Glomerular endothelial cell (primary cell): ENCODE measurements at places on chromosomes 12 and 14. TPM values are rescaled to one million over a fixed set of nuclear protein-coding genes. Genes with fewer than 3 reads are reported as not detected.

DNA sequence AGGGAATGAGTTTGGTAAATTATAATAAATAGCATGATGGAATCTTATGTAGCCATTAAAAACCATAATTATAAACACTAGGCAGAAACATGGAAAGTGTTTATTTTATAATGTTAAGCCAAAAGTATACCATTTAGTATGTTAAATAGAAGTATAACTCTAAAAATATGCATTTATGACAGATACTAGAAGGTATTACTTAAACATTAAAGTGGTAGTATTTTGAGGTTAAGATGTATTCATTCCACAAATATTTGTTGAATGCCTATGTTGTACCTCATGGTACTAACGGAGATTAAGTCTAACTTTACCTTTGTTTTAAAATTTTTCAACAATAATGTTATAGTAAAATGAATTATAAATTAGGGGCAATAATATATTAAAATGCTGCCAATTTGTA lies 24.1 kb downstream of the TTC8 start:
- no peak for DNase-seq

The NDRG2 gene
- 2.6 and 3.1 TPM in 2 replicates for total RNA-seq

The RASAL1 gene
- not detected in 2 replicates for total RNA-seq

The DCN gene
- 5.6 and 16.2 TPM in 2 replicates for total RNA-seq

The NTF3 gene
- total RNA-seq: 0.39 TPM in 1 of 2 replicates, not detected in the other

The LRRC10 gene
- total RNA-seq: not detected in 2 replicates

GRCh38 chr14:61113561-61114225 lies 132.6 kb downstream of the SLC38A6 start:
- no peak for DNase-seq

- DNase-seq: no peak
Observed at GRCh38 chr14:71139294-71139946, 232.2 kb downstream of the PCNX1 start.

DNA sequence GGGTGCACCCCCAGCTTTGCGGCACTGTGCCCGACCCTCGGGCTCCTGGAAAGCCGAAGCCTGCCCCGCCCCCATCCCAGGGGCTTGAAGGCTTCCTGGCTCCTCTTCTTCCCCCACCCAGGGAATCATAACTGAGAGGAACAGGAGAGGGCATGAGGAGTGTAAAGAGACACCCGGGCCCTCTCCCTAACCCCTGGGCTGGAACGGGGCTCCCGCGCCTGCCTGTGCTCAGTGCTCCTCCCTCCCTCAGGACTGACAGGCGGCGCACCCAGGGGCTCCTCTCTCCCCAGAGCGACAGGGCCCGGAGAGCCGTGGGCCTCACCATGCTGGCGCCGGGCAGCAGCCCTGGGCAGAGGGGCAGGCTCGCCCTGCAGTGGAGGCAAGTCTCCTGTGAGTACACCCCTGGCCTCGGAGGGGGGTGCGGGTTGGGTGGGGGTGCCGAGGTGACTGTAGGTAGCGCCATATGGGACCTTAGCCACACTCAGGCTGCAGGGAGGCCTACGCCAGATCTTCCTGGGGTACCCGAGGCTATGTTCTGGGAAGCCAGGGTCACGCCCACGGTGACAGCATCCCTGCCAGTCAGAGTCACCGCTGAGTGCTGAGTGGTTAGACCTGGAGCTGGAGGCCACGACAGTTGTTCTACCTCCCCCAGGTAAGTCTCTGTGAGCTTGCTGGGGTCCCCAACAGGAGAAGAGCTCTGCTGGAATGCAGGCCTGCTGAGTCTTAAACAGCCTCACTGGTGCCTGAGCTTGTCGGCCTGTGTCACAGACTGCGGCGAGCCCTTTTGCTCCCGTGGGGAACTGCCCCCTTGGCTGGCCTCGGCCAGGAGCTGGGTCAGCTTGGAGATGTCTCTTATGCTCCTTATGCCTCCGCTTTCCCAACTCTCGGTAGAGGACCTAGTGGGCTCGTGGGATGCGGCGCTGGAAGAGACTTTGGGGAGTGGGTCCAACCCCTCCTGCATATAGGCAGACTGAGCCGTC lies 7.8 kb downstream of the LRTM2 start:
- no peak for DNase-seq

GRCh38 chr12:65715961-65716360 lies 108.3 kb upstream of the HMGA2 start:
- no peak for DNase-seq

GRCh38 chr12:45416126-45416525 lies 200.2 kb downstream of the ANO6 start:
- no peak for DNase-seq

- no peak for DNase-seq
Observed at GRCh38 chr12:83664650-83665049, 977.9 kb downstream of the TMTC2 start.

The PNN gene
- 17.0 and 28.9 TPM in 2 replicates for total RNA-seq

GRCh38 chr12:2826721-2827515 lies 7.9 kb downstream of the NRIP2 start:
- no peak for DNase-seq

The CDC42BPB gene
- 130 and 191 TPM in 2 replicates for total RNA-seq

- no peak for DNase-seq
Observed at GRCh38 chr14:59358784-59359183, 106.4 kb downstream of the GPR135 start.

DNA sequence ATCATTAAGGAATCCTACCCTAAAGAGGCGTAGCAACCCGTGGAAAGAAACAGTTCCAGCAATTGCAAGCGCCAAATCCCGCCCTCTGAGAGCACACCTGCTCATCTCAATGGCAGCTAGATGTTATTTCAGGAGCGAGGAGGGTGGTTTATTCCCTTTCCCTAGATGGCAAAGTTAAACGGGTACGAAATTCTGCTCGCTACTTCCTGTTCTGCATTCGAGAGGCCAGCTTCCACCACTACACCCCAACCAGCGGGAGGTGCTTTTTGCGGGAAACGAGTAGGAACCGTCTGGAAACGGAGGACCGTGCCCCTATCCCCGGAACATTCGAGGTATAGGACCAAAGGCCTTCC lies 536 bp downstream of the VPS29 start:
- no peak for DNase-seq

GRCh38 chr12:14913381-14913781 lies 25.0 kb downstream of the ERP27 start:
- no peak for DNase-seq

DNA sequence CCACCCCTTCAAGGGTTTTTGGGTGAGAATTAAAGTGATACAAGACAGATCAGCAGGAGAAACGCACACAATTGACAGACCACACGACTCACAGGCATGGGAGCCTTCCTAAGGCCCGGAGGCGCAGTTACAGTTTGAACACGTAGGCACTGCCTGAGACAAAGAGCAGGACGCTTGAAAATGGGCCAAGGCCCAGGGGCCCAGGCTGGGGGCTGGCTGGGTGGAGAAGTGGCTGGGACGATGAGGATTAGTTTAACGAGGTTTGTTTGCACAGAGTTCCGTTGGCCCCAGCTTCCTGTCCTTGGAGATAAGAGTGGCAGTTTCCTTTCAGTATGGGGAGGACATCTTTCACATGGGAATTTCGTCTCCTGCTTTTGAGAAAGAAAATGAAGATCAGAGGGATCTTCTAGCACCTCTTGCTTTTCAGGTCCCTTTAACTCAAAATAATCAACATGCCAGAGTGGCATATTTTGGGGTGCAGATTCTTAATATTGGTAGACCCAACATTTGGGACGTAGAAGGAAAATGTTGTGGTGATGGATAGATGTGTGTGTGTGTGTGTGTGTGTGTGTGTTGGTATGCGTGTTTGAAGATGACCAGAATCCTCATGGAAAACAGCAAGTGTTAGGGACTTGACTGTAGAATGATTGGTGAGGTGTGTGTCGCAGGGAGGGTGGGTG lies 44.6 kb downstream of the DLK1 start:
- DNase-seq: no peak

GRCh38 chr14:61337893-61338292 lies 16.5 kb downstream of the PRKCH start:
- no peak for DNase-seq

The PPM1H gene
- total RNA-seq: 4.1 and 7.2 TPM in 2 replicates

DNA sequence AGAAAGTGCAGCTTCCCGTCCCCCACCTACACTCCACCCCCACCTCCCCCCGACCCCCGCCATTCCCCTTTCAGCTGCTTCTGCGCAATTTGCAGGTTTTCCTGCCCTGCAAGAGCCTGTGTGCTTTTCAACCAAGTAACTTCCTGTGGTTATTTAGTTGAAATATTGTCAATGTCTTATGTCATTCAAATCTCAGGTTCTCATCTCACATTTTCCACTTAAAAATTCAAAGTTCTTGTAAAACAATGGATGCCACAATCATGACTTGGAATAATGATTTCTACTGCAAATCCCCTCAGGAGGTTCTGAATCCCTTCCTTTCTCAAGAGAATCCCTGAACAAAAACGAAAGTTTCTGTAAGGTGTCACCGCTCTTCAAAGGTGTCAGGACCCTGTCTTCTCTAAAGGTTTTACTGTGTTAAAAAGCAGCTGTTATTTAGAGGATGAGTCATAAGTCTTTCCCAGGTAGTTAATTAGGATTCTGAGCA lies 31.6 kb downstream of the WBP11 start:
- DNase-seq: no peak

GRCh38 chr14:22555384-22556011 lies 33.5 kb downstream of the DAD1 start:
- no peak for DNase-seq

DNA sequence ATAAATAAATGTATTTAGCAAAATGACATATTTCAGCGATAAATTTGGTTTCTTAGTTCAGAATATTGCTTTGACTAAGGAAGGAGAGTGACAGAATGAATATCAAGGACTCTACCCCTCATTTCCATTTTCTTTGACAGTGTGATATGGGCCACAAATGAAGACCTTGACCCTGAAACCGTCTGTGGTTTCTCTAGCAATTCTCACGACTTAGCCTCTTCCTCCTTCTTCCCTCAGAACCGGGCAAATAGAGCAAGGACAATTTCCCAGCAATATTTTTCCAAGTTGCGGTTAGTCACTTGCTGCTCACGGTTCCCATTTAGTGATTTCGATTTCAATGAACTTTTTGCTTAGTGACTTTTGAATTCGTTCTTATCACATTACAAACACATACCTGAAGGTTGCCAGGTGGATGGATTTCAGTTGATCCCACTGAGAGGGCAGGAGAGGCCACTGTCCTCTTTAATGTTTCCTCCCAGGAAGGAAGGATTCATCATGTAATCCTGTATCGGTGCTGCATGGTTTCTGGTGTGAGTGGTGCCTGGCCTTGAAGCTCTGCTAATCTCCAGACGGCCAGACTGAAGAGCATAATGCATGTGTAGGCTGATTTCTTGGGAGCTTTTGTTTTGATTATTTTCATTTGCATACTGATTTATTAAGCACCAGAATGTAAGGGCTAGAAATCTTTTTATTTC lies 77.6 kb downstream of the CHST11 start:
- no peak for DNase-seq

DNA sequence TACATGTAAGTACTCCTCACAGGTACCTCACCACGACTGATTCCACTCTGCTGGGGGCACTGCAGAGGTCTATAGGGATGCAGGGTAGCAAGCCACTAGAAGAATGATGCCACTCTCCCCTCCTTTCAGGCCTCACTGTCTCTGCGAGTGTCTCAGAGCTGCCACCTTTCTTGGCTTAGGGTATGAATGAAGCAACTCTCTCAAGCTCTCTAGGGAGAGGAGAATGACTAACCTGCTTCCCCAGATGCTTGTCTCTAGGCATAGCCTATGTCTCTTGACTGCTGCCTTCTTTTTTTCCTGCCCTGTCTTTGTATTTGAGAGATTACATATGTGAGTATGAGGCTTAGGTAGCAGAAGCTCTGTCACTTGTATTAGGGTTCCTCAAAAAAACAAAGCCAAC lies 566.5 kb upstream of the ATP2B1 start:
- no peak for DNase-seq

GRCh38 chr12:46318037-46318436 lies 49.2 kb upstream of the SLC38A1 start:
- DNase-seq: no peak

DNA sequence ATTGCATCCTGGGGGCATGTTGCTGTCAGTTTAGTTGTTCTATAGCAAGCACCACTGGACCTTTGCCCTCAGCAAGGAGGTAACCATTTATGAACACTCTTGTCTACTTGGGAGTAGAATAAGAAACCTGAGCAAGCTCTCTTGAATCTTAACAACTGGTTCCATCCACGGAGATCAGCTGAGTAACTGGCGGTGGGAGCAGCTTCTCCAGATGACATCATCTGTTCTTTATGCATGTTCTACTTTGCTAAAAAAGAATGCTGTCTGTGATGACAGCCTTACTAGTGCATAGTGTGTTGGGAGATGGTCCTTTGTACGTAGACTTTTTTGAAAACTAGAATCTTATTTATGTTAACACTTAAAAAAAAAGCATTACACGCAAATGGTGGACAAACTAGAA lies 17.7 kb downstream of the SLC4A8 start:
- DNase-seq: no peak

DNA sequence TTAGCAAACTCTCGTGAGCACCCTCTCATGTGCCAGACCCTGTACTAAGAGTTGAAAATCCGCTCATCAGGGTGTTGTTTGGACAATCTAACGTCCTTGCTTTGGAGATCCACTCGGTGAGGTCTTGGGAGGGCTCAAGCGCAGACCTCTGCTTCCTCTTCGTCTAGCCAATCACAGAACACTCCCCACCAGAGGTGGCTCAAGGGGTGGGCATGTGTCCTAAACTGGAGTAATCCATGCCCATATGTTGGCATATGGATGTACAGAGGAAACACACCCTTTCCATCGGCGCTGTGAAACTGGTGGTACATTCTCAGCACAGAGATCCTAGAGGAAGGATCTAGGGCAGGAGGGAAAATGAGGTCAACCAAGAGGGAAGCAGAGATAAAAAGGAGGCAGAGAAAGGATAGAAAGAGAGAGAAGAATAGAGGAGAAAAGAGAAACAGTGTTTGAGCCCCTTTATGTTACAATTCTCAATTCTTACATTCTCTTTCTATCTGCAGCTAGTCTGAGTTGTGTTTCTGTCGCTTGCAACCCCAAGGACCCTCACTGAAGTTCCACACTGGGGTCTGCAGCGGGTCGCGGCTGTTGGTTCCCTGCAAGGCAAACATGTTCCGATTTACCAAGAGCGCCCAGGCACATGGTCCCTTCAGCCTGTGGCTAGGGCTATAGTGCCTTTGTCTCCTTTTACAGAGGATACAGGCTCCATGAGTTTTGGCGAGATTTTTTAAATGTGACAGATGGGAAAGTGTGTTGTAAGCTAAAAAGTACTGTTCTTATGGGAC lies 40.5 kb downstream of the DLK1 start:
- no peak for DNase-seq

The FAM186B gene
- total RNA-seq: 0.05 and 0.12 TPM in 2 replicates

GRCh38 chr14:91877376-91877915 lies 10.1 kb upstream of the TC2N start:
- DNase-seq: no peak

DNA sequence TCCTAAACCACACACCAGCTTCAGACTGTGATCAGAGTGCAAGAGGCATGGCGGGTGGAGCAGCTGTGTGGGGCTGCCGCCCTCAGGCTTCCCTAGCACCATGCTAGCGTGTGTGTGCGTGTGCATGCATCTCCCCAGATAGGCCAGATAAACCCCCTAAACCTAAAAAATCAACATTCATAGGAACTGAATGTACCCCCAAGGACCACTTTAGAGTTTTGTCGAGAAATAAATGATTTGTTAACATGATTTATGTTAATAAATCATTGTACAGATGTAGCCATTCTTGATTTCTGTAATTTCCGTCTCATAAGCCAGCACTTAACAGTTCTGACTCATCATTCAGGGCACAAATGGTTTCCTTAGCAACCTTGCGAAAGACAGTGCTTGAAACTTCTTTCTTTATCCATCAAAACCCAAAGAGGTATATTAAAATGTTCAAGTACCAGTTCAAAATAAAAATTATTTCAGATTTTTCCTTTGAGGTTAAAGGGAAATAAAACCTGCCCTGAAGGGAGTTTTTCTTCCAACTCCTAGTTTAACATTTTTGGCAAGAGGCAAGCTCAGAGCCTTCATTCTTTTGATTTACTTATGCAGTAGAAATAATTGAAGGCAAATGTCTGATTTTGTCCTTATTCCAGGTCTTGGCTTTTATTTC lies 206.2 kb upstream of the RGS6 start:
- no peak for DNase-seq
